Vagina (tissue), 2 donors: ENCODE measurements at places on chromosomes 1 and 21. TPM values are rescaled to one million over a fixed set of nuclear protein-coding genes. Genes with fewer than 3 reads are reported as not detected.

DNA sequence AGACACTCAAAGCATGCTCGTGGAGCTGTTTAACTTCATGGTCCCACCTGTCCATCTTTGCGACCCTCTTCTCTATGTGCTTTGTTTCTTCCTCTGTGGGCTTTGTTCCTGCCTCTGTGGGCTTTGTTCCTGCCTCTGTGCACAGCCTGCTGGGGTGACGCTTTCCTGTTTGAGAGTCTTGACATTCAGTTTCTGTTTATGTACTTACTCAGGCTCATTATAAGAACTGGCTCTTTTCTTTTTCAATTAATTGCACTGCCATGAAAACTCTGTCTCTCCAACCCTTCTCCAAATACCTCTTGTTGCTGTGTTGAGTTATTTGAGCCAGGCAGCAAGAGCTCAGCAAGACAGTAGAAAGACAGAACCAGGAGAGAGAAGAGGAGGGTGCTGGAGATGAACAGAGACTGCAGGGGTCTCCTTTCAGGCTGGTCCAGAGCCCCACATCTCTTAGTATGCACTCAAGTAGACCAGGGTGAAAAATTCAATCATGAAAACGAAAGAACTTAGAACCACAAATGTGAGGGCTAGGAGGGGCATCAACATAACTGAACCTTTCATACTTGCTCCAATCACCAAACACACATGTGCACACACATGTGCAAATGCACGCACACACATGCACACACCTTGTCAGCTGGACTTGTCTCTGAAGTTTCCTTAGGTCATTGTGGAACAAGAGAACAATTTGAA is 88.3 kb upstream of the SGIP1 start:
- no peak for DNase-seq

DNA sequence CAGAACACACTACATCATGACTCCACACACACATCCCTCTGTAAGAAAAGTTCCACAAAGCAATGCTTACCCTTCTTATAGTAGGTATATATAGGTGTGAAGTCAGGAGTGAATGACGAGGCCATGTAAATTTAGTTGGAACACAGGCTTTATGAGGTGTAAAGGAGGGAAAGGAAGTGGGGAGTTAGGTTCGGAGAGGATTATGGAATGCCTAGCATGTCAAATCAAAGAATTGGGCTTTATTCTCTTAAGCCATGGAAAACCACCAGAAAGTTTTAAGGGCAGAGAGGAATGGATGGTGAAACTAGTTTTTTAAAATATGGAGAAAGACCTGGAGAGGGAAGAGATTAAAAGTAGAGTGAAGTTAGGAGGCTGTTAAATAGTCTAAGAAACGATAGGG is 26.3 kb downstream of the TFAP2E start:
- no peak for DNase-seq

GRCh38 chr1:118999348-119000071 is 11.4 kb upstream of the TBX15 start:
- DNase-seq: no peak

DNA sequence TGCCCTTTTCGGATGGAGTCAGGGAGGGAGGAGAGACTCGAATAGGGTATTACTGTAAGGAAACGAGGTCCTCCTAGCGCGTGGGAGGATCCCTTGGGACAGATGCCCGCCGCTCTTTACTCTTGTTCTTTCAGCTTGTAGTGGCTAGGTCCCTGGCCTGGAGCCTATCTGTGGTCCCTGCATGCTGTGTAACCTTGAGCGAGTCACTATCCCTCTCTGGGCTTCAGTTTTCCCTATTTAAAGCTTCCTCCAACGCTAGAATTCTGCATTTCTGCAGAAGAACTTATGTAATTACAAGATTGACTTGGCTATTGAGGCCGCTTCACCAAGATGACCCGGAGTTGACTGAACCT is 744 bp downstream of the MIER1 start:
- no peak for DNase-seq

- no peak for DNase-seq
Measured at GRCh38 chr1:157311730-157312081, 173.5 kb upstream of the ETV3 start.

The PGLYRP3 gene
- 28.7 TPM for total RNA-seq

The TIE1 gene
- total RNA-seq: 36.1 TPM

The GIPC2 gene
- 2.7 TPM for total RNA-seq

The KCNA3 gene
- 8.1 TPM for total RNA-seq
